Effector CD4-positive, alpha-beta T cell (primary cell): ENCODE measurements at places on chromosomes 1 and 21.
A peak's percentile ranks its signal among the peaks of the same experiment; 100 is the strongest.

GRCh38 chr1:181326348-181326747 lies 157.0 kb upstream of the CACNA1E start:
- no peak for DNase-seq

- no peak for DNase-seq
Observed at GRCh38 chr1:84834419-84835064, 58.5 kb downstream of the LPAR3 start.

- DNase-seq = peak; percentile 72
Observed at GRCh38 chr1:24910751-24911650, 19.1 kb downstream of the RUNX3 start.

- DNase-seq = no peak
Observed at GRCh38 chr1:93516164-93516563, 68.2 kb downstream of the FNBP1L start.

GRCh38 chr1:222031318-222031717 lies 289.4 kb upstream of the DUSP10 start:
- no peak for DNase-seq

GRCh38 chr1:72845381-72845780 lies 563.0 kb upstream of the NEGR1 start:
- no peak for DNase-seq

DNA sequence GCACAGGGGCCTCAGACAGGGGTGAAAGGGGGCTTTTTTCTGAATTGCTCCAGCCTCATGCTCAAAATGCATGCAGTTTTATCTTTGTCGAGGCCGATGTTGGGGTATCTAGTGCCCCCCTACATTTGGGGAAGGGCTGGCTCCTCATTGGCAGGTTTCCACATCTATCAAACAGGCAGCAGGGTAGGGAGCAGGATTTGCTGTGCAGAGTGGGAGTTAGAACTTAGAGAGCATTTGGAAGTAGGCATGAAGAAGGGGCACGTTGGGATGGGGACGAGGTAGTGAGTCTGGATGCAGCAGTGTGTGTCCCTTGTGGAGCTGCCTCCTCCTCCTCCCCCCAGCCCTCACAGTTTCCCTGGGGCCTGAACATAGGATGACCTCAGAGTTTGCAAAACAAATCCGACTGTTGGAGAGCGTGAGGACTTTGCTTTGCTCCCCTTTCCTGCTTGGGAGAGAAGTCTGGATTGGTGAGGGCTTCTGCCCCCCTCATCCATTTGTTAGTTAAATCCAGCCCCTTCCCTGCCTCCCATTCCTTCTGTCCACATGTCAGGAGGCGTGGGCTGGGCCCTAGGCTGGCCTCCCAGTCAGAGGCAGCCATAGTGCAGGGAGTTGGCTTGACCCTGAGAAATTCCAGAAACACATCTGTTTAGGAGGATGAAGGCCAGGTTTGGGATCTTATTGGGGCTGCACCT lies 36.9 kb upstream of the GPR37L1 start:
- DNase-seq = no peak

GRCh38 chr1:997713-997992 lies 2.2 kb downstream of the HES4 start:
- DNase-seq = no peak

DNA sequence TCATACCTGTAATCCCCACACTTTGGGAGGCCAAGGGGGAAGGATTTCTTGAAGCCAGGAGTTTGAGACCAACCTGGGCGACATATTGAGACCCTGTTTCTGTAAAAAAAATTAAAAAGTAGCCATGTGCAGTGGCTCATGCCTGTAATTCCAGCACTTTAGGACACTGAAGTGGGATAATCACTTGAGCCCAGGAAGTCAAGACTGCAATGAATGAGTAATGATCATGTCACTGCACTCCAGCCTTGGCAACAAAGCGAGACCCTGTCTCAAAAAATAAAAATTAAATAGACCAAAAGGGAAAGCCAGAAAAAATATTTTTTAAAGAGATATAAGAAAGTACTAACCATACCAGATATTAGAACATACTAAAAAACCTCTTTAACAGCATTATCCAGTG lies 44.7 kb upstream of the LYPLAL1 start:
- DNase-seq = no peak

- DNase-seq = peak; percentile 36
Observed at GRCh38 chr1:32336963-32337675, 1.1 kb upstream of the MARCKSL1 start.

GRCh38 chr1:40386796-40387195 lies 13.3 kb downstream of the SMAP2 start:
- no peak for DNase-seq

DNA sequence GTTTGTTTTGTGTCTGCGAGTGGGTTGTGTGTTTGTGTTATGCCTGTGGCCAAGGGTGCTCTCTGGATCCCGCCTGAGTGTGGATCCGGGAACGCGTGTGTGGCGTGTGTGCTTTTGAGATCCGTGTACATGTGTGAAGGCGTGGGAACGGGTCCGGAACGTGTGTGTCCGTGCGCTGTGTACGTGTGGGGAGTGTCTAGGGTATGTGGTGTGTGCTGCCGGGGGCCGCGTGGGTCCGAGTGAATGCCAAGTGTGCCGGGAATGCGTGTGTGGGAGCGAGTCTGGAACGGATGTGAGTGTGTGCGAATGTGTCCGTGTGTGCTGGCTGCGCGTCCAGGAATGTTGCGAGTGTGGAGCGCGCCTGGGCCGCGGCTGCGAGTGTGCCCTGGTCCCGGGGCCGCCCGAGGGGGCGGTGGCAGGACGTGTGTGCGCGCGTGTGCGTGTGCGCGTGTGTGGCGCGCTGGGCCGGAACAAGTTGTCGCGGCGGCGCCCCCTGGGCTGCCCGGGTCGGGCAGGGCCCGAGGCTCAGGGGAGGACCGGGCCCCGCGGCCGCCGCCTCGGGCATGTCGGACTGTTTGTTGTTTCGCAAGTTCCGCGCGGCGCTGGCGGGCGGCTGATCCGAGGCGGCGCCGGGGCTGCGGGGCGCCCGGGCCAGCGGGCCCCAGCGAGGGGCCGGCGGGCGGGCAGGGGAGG lies 953 bp downstream of the PTPRU start:
- DNase-seq = no peak

DNA sequence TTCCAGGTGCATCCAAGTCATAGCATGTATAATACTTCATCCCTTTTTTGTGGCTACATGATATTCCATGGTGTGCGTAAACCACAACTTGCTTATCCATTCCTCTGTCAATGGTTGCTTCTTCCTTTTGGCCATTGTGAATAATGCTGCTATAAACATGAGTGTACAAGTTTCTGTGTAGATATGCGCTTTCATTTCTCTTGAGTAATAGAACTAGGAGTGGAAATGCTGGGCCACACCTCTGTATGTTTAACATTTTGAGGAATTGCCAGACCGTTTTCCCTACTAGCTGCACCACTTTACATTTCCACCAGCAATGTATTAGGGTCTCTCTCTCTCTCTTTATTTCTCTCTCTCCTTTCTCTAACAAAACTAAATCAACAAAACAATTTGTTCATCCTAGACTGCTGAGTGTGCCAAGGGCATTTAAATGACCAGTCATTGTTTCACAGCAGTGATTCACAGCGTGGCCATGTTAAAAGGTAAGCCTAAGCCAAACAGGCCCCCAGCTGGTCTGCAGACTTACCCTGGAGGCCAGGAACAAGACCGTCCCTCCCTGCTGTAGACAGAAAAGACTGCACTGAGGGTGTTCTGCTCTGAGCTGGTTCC lies 53.2 kb upstream of the LYST start:
- DNase-seq = no peak

DNA sequence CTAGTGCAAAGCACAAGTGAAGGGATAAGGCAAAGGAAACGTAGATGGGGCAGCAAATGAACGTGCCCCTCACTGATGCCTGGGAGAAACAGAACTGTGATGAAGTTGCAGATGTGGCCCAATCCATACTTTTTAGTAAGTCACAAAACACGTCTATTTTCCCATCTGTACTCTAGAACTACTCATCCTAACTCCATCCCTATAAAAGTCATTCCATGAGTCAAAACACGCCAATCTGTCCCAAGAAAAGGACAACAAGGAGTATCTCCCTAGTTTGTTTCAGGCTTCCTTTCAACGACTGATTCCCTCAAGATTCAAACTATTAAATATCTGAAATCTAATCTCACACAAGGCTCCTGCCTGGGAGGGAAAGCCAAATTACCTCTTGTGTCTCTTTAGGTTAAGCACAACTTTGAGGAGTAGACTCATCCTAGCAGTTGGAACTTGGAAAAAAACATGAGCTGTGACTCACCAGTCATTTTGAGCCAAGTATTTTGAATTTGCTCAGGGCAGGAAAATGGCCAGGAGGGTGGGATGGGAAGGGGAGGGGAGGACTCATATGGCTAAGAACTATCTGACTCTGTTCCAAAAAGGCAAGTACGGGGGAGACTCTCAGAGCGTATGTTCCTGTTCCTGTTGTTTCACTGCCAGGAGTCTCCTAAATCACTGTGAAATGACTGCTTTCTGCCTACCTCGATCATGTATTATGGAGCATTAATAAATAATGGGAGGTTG lies 214.5 kb upstream of the CAMK1G start:
- no peak for DNase-seq

GRCh38 chr1:229552732-229553131 lies 5.8 kb downstream of the ABCB10 start:
- no peak for DNase-seq

DNA sequence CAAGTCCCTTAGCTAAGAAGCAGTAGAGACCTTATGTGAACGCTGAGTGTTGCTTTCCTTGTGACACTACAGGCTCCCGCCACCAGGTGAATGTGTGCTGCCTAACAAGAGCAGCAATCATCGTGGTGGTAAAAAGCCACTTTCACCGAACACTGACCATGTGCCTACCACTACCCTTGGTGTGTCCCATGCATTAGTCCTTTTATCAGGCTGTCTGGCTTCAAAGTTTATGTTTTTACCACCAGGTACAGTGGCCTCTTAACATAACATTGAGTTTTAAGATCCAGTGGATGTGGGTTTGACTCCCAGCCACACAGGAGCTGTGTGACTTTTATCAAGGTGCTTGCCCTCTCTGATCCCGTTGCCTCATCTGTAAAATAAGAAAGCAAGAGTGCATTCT lies 1.7 kb downstream of the C1QB start:
- no peak for DNase-seq

- no peak for DNase-seq
Observed at GRCh38 chr1:201892211-201892610, 3.5 kb downstream of the SHISA4 start.

DNA sequence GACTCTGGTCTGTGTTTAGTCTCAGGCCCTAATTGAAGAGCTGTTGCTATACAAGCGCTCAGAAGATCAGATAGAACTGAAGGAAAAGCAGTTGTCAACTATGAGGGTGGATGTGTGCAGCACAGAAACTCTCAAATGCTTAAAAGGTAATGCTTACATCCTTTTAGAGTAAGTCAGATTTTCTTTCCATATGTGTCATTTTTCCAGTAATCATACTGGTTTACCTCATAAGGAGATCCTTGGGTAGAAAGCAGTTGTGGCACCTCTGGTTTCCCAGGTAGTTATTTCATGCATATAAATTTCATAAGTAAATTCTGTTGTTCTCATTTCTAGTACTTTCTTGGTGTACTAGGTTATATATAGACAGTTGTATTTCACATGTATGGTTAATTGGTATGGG lies 43.0 kb upstream of the TARS2 start:
- no peak for DNase-seq

GRCh38 chr1:60540141-60540540 lies 466.6 kb upstream of the C1orf87 start:
- no peak for DNase-seq

GRCh38 chr1:119428991-119429390 lies 14.0 kb downstream of the HSD3B2 start:
- no peak for DNase-seq

- DNase-seq = no peak
Observed at GRCh38 chr1:210299501-210299900, 29.2 kb upstream of the HHAT start.

DNA sequence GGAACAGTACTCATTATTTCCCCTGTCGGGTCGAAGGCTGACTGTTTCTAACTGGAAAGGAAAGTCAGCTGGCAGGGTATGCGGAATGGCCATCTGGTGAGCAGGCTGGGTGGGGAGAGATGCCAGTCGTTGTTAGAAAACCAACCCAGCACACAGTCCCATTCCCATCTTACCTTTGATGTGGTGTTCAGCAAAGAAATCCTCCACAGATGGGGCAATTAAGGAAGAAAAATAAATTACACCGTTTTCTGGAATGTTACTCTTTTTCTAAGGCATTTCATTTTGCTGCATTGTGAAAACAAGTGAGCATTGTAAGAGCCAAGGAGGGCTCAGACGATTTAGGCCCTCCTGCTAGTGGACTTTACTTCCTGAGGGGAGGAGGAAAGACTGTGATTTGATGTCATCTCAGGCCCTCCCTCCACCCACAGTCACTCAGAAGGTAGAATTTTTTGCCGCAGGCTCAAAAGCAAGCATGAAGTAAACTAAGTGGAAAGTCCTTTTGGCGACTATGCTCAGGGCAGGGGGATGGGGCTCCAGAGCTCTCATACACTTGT lies at the start of gene SLC16A4:
TSS of gene SLC16A4 (minus strand) at position 335 of the 554 bp plus-strand sequence. CDS start 1,703 bp downstream, outside the sequence.
- no peak for DNase-seq

DNA sequence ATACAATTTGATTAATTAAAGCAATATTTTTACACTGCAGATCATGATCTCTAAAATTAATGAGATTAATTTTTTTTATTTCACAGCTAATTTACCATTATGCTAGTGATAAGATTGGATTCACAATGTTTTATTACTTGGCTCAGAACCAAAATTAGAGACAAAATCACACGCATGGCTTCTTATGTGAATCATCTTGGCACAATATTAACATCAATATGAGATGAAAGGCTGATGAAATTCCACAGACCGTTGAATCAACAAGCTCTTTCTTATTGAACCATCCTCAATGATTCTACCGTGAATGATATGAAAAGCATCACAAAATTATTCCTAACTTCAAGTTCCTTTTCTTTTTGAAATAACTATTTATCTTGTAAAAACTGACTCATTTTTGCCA lies 544.9 kb downstream of the KCNT2 start:
- no peak for DNase-seq

DNA sequence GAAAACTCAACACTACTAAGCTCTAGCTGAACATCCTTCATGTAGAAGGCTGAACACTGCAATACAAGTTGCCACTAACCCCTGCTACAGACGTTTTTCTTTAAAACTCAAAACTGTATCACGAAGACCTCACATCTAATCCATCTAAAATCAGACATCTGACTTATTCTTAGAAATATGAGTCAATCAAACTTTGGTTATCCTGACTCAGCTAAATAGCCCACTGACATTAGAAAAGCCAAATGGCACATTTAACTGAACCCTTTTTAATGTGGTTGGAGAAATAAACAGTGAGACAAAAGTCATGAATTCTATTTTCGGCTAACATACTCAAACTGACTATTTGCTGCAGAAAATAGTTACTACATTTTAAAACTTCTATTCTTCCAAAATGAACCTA lies 35.6 kb downstream of the WLS start:
- no peak for DNase-seq
